ELR (cell line): ENCODE measurements at places on chromosomes 3 and 15.
A peak's percentile ranks its signal among the peaks of the same experiment; 100 is the strongest.

DNA sequence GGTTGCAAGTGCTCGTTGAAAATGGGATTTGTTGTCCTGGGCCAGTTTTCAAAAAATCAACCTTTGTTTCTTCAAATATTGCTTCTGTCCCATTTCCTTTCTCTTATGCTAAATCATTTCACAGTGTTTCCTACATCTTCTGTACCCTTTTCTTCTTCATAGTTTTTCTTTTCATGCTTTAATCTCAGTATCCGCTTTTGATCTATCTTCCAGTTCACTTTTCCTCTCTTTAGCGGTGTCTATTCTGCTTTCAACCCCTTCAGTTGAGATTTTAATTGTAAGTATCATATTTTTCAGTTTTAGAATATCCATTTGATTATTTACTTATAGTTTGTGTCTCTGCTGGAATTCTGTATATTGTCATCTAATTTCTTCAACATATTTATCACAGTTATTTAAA is 311.7 kb upstream of the TPM1 start:
- no peak for DNase-seq

GRCh38 chr3:116037954-116038911 is 407.1 kb downstream of the LSAMP start:
- DNase-seq, result no peak

DNA sequence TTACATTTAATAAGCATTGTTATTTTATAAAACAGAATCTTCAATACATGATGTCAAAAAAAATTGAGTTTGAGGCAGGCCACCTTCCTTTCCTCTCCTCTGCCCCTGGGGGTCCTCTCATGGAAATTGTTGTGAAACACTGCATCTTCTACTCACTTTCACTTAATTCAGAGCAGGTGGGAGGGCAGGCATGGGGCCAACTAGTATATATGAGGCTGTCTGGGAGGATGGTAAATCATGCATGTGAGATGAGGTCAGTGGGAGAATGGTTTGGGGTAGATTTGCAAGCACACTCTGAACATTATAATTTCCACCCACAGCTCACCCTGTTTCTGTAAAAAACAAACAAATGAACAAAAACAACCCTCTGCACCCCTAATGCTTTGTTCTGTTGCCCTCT is 10.4 kb upstream of the CCDC14 start:
- DNase-seq, result no peak

DNA sequence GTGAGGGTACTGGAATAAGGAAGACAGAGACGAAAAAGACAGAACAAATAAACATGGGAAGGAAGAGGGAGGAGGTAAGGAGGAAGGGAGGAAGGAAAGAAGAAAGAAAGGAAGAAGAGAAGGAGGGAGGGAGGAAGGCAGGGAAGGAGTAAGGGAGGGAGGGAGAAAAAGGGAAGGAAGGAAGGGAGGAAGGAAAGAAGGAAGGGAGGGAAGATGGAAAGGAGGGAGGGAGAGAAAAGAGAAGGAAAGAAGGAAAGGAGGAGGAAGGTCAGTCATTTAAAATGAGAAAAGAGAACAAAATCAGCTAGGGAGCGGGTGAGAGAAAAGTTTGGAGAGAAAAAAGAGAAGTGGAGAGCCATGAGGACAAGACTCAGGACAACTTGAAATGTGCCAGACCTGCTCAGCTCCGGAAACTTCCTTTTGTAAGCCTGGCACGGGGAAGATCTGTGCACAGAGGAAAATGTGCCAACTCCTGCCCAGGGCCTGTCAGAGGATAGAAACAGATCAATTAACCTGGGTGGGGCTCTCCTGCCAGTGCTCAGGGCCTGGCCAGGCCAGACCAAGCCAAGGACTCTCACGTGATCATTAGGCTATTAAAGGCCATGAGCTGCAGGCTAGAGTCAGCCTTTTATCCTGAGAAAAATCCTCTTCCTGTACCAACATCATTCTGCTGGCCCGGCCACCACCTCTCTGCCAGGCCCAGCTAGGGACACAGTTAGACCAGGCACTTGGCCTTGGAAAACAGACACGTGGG is 50.1 kb upstream of the BCL6 start:
- no peak for DNase-seq

- DNase-seq, result no peak
Measured at GRCh38 chr3:17357035-17357710, 385.3 kb downstream of the TBC1D5 start.

GRCh38 chr3:139935866-139936817 is 1.2 kb downstream of the CLSTN2 start:
- no peak for DNase-seq

GRCh38 chr3:4688411-4688810 is 195.3 kb downstream of the ITPR1 start:
- no peak for DNase-seq

- DNase-seq, result no peak
Measured at GRCh38 chr3:171944118-171945016, 95.0 kb upstream of the FNDC3B start.

GRCh38 chr15:69271217-69271616 is 27.5 kb upstream of the PAQR5 start:
- no peak for DNase-seq

DNA sequence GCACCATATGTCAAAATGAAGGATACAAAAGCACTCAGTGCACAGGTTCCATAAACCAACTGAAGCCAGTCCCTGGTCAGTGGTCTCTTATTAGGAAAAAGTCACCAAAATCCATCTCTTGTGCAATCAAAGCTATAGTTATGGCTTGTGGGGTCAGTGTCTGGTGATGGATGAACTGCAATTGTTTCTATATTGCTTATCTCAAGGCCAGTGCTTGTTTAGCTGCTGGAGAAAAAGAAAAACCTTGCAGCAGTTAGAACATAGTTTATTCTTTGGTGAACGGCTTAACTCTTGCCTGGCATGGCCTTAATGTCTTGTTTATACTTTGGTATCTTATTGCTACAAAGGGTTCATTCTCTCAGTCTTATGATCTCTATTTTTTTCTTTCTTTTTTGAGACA is 2.9 kb upstream of the UQCRC1 start:
- no peak for DNase-seq

GRCh38 chr3:65714134-65714533 is 324.6 kb downstream of the MAGI1 start:
- DNase-seq, result no peak

DNA sequence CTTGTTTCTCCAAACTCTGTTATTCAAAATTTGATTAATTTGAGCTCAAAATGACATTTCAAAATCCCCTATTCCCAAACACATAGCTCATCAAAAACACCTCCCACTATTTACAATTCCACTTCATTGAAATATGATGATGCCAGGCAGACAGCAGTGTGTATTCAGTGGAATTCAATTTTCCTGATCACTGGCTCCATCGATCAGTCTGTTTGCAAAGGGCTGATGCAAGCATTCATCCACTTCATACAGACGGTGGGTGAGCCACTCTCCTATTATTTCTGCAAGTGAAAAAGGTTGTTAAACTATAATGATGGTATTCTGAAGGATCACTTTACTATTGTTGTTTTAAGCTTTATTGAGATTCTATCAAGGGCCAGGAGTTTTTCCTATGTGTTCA is 90.7 kb downstream of the RTP4 start:
- no peak for DNase-seq

DNA sequence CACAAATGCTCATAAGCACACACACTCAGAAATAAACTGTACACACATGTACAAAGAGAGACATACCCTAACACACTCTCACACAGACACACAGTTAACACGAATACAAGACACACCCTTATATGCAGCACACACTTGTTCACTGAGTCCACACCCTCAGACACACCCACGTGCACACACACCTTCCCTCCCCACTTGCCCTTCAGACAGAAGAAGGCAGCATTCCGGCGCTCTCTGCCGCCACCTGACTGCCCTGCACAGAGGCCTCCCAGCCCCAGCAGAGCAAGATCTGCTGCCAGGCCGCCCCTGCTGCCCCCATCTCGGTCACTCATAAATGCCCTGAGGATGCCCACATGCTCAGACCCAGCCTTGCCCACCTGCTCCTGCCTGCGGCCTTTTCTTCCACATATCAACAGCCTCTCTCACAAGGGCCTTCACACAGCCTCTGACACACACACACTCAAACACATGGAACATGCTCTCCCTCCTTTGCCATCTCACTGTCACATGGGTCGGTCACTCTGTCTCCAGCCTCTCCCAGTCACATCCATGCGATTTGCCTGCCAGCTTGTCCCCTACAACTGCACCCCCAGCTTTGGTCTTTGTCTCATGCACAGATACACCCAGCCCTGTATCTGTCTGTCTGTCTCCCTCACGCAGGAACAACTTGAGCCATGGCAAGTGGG is 71.1 kb downstream of the EPHB3 start:
- DNase-seq, result no peak

GRCh38 chr3:55474213-55474632 is 12.9 kb downstream of the WNT5A start:
- no peak for DNase-seq

DNA sequence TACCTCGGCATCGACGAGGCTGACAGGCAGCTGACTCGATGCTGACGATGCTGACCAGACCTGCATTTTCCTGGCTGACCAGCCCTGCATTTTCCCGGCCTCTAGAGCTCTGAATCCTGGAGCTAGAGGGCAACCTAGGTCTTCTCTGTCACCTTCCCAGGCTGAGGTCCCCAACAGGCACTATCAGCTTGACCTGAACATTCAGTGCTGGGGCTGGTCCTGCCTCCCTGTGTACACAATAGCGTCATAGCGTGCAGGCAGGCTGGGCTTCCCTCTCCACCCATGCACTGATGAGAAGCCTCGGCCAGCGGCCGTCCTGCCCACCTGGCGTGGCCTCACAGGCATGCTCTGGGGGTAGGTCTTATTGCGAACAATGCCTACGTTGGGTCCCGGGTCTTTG is 62.3 kb upstream of the SNRPA1 start:
- DNase-seq, result no peak

- DNase-seq, result no peak
Measured at GRCh38 chr15:57302640-57303257, 73.6 kb upstream of the CGNL1 start.

DNA sequence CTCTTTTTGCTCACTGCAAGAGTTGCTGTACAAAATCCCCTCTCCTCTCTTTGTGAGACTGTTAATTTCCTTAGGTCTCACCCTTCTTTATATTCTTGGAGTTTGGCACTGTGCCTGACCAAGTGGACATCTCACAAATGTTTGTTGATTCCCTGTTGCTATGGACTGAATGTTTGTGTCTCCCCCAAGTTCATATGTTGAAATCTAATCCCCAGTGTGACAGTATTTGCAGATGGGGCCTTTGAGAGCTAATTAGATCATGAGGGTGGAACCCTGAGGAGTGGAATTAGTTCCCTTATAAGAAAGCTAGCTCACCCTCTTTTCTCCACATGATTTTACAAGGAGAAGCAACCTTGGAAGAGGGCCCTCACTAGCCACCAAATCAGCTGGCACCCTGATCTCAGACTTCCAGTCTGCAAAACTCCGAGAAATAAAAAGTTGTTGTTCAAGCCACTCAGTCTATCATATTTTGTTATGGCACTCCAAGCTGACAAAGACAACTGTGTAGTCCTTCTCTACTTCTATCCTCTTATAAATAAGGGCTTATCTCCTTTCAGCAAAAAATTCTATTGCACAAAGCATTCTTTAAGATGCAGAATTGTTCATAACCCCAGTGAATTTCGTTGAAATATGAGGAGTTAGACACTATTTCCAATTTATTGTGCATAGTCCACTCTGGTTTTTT is 65.5 kb upstream of the NPHP3 start:
- DNase-seq, result no peak

DNA sequence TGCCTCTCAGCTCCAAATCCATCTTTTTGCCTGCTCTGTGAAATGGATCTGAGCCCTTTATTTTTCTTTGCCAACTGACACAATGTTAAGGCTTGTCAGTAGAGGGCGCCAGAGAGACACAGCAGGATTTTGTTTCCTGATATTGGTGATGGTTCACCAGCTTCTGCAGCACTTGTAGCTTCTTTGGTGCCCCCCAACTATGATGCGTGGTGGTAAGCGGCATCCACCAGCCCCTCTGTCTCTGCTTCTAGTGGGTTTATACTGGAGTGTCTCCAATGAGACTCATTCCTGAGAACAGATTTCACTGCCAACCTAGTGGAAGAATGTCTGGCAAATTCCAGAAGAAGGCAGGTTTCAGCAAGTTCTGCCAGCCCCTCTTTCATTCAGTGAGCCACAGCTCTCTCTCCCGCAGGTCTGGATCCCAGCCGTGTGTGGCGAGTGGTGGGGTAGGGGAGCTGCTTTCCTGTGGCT is 471.9 kb upstream of the FRG2C start:
- peak; percentile 31 for DNase-seq

DNA sequence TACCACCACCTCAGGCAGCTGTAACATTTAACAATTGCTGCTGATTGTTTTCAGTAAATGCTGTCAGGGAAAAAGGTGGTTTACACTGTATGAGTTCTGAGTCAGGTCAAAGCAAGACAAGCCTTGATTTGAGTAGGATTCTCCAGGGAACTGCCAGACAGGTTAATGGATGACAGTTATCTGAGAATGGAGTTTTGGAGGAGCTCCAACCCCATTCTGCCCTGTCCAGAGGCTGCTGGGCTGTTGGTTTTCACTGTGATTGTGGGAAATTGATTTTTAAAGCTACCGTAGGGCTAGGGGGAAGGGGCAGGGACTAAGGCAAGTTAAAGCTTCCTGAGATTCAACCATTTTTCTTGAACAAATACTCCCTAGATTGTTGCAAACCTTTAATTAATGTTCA is 39.9 kb downstream of the TICRR start:
- no peak for DNase-seq

DNA sequence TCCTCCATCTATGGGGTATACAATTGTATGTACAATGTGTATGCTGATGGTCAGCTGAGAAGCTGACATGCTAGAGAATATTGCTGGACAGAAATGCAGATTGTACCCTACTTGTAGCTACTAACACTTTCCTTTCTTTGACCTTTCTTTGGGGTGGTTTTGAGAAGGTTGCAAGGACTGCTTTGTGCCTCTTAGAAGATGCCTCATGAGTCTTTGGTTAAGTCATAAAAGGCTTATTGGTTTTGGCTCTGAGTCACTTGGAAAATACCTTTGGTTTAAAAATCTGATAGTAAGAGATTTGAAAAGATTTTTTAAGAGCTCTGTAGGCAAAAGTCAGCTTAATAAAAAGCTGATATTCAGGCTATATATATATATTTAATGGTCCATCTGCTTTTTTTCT is 71.5 kb downstream of the ZMAT3 start:
- peak; percentile 18 for DNase-seq

DNA sequence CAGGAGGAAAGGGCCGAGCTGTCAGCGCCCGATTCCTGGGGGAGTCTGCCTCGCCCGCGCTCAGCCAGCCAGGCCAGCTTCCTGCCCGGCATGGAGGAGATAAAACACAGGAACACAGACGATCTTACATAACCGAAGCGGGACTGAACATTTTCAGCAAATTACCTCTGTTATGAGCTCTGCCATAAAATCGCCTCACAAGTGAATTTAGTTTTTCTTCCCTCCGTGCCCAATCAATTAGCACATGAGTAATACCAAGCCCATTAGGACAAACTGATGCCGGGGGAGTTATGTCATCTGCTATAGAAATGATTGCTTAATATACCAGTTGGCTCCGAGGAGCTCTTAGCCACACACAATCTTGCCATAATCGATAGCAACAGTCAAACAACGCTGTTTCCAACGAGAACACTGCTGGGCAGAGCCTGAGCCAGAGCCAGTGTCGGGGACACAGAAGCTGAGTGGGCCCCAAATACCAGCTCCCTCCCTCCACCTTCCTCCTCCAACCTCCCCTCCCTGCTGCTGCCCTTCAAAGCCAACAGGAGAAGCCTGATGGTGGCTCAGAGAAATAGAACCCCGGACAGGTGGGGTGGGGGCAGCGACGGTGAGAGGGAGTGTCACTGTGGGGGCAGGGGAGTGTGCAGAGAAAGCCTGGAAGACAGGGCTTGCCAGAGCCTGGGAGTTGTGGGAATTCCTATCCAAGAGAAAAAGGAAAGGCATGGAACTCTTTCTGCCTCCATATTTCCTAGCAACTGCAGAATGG is 279.4 kb upstream of the TLE3 start:
- peak; percentile 33 for DNase-seq
